ENCODE measurements at places on chromosomes 2 and 18.

- DNase-seq, result no peak
Observed at GRCh38 chr2:137535897-137536296, 428.4 kb upstream of the HNMT start.

DNA sequence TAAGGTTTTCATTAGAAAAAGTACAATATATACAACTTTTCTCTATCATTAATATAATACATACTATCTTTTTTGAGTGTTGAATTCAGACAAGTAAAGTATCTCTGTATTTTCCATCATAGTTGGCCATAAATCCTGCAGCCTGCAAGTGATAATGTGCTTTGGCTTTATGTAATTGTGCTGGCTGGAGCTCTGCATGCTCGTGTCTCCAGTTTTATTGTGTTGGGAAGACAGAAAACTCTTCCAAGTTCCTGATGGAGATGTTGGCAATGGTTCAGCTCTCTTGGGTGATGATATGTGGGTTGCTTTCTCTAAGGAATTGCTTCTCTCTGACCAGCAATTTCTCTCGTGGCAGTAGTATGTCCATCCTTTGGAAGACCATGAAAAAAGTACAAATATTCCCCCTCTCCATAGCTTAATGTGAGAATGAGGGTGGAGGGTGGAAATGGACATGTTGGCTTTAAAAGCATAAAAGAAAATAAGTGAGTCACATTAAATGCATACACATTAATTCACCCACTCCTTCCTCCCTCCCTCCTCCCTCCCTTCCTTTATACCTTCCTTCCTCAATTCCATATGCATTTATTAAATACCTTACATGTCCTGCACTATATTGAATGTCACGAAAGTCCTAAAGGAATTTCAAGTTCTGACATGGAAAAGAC lies 344.2 kb downstream of the MTX2 start:
- DNase-seq, result no peak

- no peak for DNase-seq
Observed at GRCh38 chr2:73076701-73077423, 5.3 kb upstream of the SFXN5 start.

DNA sequence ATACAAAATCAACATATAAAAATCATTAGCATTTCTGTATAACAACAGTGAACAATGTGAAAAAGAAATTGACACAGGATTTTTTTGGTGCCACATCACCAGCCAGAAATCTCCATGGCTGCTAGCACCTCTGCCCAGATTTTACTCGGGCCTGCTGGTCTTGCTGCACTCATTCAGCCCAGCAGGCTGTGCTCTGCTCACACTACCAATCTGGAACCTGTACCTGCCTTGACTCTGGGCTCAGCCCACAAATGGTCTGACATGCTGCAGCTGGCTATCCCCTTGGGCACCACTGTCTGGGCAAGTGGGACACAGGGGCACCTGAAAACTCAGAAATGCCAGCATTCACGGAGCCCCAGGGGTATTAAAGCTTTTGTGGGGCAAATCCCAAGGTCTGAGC lies 392.5 kb upstream of the NRXN1 start:
- DNase-seq, result no peak

DNA sequence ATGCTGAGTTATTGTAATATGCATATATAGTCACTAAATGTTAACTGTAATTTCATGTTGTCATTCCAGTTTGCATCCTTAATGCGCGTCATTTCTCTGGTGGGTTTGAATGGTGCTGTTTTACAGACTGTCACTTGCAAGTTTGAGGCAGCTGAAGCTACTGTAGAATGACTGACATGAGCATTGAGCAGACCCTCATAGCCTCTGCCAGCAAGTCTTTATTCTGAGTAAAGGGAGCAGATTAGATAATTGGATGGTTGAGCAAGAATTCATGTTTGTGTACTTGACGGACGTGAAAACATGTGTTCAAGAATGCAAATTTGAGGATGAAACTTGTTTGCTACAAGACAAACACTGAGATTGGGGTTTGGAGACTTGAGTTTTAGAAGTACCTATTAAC lies 854.8 kb upstream of the KLHL29 start:
- no peak for DNase-seq

- DNase-seq, result peak; percentile 96
Observed at GRCh38 chr2:176454893-176455815, 185.9 kb downstream of the MTX2 start.

All from neural crest cell (in vitro differentiated cells).